ENCODE measurements at places on chromosomes 16 and 17.

GRCh38 chr16:76222087-76222486, 55.1 kb upstream of the CNTNAP4 start:
- DNase-seq, result no peak

DNA sequence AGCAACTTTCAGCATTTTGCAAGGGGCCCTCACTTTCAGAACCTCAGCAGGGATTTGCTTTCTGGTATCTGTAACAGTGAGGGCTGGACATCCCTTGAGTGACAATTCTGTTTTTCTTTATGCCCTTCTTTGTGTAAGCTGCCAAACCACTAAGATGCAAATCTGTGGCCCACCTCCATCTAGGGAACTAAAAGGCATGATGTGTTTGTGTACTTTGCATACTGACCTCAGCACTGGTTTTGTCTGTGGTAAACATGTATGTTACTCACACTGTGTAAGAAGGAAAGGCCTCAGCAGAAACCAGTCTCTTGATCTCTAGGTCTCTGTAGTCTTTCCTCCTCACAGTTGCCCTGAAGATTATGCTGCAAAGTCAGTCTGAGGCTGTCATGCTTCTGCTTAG, 396.6 kb upstream of the DYNLRB2 start:
- no peak for DNase-seq

GRCh38 chr16:47109361-47109760, 34.4 kb downstream of the NETO2 start:
- DNase-seq, result no peak

DNA sequence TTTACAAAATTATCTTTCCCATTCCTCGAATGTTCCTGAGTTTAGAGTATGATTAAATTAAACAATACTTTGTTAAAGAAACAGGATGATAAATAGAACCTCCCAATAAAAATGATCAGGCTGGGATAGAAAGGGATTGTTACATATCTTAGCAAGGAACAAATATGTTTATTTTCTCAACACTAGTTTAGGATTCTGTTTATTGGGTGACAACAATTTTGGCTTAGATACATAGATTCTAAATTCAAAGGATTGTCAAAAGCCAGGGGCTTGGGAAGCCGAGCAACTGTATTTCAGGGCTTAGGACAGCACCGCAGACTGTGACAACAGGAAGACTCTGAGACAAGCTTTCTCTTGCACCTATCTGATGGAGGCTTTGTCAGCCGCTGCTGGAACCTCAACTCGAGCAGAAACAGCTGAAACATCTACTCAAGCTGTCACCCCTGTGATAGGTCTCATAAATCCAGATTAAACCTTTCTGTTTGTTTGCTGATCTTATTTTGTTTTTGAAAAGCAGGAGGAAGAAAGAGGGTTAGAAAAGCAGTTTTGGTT, 562.8 kb upstream of the ZFHX3 start:
- no peak for DNase-seq

DNA sequence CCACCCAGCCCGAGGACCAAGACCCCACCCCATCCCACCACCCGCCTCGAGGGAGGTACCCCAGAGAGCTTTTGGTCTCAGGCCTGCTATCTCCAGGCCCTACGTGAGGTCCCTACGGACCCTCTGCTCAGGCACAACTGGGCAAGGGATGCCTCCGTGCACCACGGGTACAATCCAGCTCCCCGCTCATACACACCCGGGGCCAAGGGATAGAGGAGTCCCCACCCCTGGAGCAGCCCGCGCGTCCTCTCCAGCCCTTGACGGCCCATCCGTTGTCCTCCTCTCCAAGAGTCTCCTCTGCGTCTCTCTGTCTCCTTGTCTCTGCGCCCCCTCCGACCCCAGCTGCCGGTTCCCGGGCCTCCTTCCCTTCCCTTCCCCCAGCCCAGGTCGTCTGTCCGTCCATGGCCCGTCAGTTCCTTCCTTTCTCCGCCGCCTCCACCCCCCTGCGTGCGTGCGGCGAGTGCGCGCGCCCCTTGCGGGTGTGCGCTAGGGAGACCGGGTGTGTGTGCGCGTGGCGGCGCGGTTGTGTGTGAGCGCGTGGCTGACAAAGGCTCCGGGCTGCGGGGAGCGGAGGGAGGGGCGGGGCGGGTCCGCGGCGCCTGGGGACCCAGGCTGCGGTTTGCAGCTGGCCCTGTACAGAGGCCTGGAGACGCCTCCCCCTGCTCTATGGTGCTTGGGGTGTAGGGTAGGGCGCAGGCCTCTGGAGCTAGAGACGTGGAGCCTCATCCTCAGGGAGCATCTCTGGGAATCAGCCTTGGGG, 930 bp downstream of the SPNS2 start:
- no peak for DNase-seq

GRCh38 chr16:1022466-1022865, 40.9 kb downstream of the SOX8 start:
- DNase-seq, result no peak

- peak; percentile 1 for DNase-seq
Measured at GRCh38 chr17:31096106-31096436, 1.3 kb downstream of the NF1 start.

DNA sequence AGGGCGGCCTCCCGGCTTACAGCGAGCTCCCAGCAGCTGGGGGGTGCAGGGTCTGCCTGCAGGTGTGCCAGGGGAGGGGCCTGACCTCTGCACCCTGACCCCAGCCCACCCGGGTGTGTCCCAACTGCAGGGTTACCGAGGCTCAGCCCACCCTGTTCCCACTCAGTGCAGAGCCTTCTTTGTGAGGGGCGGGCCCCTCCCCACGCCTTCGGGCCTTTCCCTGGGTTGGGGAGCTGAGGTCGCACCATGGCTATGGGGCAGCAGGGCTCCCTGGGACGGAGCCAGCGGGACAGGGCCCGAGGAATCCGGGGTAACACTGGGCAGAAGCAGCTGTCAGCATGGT, 17.1 kb downstream of the CACNA1H start:
- no peak for DNase-seq

GRCh38 chr17:74455025-74455545, 11.3 kb upstream of the CD300A start:
- no peak for DNase-seq

DNA sequence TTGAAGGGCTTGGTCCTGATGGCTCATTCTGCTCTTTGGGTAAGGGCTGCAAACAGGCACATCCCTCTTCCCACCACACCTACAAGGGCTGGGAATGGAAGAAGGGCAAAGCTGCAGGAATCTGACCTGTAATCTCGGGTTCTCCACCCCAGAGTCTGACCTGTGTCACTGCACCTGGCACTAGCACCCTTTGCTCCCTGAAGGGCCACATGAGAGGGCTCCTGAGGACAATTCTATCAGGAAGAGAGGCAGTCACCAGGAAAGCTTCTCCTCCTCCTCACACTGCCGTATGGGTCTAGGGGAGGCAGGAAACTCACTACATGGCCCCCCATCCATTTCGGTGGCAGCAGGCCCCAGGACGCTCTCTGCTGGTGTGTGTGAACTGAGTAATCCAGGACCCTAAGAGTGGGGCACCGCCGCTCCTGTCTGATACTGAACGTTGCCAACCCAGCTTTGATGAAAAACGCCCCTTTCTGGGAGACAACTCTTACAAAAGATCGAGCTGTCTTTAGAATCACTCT, 26.4 kb downstream of the TTLL6 start:
- no peak for DNase-seq

DNA sequence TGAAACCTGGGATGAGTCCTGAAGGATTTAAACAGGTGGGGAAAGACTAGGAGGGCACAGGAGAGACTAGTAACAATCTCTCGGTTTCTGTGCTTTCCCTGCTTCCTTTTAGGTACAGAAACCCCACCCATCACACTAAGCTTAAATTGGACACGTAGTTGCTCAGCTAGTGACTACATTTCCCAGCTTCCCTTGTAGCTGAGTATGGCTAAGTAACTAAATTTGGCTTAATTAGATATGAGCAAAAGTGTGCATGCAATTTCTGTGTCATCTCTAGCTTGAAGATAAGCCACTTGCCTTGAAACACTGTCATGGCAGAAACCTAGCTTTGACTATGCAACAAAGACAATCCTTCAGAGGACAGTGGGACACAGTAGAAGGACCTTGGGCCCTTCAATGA, 36.5 kb downstream of the CACNG1 start:
- DNase-seq, result no peak

GRCh38 chr17:78142119-78142861, 3.9 kb upstream of the C17orf99 start:
- DNase-seq, result peak; percentile 100

DNA sequence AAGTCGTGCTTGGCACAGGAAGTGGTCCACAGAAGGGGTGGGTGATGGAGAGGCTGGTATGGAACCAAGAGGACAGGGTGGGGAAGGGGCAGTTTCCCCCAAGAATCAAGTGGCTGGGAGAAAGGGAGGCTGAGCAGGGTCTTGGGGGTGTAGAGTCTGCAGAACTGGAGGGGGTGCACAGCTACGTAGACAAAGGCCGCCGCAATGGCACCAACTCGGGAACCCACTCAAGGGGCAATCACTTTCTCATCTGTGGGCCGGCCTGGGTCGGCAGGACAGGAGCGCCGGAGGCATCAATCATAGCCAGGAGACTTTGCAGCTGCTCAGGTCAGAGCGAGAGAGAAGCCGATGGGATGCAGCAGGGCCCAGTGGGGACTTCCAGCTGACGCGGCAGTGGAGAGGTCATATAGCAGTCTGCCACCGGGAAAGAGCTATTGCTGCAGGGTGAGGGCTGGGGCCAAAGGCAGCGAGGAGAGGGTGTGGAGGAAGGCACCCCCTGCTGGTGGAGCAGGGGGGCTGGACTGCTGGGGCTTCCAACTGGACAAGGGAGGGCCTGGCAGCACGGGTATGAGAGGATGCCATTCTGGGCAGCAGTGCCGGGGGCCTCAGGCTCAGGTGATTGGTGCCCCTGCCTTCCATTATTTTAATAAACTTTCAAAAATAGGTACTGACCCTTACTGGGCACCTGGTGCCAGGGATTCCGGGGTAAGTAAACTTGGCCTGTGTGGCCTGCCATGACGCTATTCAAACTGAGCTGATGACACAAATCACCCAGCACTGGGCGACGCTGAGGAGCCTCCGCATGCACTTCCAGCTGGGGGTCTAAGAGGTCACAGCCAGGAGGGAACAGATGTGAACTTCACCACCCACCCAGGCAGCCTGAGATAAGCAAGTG, 52.5 kb upstream of the MTSS2 start:
- peak; percentile 46 for DNase-seq

DNA sequence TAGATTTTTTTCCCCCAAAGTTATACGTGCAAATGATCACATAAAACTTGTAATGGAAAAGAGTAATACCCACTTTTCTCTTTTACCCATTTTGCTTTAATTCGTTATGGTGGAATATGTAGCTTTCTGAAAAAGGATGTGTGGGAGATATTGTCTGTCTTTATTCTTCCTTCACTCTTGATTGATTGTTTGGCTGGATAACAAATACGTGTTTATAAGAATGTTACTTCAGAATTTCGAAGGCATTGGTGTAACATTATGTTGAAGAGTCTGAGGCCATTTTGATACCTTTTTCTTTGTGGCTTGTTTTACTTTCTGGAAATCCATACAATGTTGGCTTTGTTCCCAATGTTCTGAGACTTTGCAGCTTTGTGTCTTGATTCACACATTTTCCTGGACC, 71.4 kb downstream of the BCAS3 start:
- DNase-seq, result no peak

DNA sequence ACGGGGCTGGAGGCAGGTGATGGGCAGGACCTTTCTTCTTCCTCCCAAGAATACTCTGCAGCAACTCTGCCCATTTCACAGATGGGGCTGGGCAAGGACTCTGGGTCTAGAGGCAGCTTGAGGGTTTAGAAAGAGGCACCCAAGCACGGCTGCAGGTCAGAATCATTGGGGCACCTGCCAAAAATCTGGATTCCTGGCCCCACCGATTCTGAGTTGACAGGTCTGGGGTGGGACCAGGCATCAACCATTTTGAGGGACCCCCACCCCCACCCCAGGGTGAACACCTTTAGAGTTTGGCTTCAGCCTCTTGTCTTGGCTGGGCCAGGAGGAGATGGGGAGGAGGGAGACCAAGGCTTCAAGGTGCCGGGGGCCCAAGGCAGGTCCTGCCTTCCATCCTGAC, 5.3 kb downstream of the SPPL2C start:
- no peak for DNase-seq

- DNase-seq, result no peak
Measured at GRCh38 chr16:48526958-48527331, 83.0 kb downstream of the N4BP1 start.

- no peak for DNase-seq
Measured at GRCh38 chr17:79811868-79812352, 15.0 kb upstream of the CBX8 start.

GRCh38 chr16:66926171-66926947, 1.0 kb upstream of the RRAD start:
- DNase-seq, result no peak

GRCh38 chr17:58248955-58249269, 10.5 kb downstream of the LPO start:
- no peak for DNase-seq

DNA sequence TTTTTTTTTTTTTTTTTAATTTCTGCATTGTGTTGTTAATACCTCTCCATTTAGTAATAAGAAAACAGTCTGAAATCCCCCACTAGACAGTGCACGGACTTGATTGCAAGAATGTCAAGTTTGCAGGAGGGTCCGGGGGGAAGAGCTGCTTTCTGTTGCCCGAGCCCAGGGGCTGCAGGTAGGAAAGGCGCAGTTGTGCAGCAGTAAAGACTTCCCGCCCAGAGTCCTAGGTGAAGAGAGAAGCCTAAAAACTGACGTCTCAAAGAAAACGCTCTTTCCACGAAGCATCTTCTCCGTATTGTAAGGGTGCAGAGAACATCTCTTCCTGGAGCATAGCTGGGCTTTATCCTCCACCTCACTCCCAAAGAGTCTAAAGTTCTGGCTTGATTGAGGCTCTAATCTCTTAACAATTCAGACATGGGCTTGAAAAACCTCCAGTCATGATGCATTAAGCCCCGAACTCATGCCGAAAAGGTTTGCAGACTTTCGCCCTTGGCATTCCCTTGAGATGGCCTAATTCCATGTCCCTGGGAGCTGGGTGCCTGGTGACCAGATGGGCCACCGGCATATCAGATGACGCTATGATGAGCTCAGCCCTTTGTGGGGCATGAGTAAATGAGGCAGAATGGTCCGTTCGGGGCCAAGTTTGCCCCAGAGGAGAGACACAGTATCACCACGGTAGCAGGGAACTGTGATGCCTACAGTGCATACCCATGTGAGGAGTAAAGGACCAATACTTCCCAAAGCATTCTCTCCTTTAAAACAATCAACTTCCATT, 436.2 kb upstream of the ZFHX3 start:
- no peak for DNase-seq

- peak; percentile 25 for DNase-seq
Measured at GRCh38 chr17:77323413-77324171, 182.8 kb downstream of the SEC14L1 start.

GRCh38 chr16:67009158-67009557, 19.8 kb upstream of the CBFB start:
- no peak for DNase-seq

Measured in PC-3 (cell line).